ENCODE measurements at places on chromosomes 16 and 17.

- no peak for DNase-seq
- H3K4me1 ChIP-seq: no peaks in the 10 kb centered on the region
- H3K27me3 ChIP-seq: peaks cover 2% of the 10 kb centered on the region
- H3K27ac ChIP-seq: no peak overlapping the region
Observed at GRCh38 chr17:54662978-54663876, 237.4 kb upstream of the TOM1L1 start.

DNA sequence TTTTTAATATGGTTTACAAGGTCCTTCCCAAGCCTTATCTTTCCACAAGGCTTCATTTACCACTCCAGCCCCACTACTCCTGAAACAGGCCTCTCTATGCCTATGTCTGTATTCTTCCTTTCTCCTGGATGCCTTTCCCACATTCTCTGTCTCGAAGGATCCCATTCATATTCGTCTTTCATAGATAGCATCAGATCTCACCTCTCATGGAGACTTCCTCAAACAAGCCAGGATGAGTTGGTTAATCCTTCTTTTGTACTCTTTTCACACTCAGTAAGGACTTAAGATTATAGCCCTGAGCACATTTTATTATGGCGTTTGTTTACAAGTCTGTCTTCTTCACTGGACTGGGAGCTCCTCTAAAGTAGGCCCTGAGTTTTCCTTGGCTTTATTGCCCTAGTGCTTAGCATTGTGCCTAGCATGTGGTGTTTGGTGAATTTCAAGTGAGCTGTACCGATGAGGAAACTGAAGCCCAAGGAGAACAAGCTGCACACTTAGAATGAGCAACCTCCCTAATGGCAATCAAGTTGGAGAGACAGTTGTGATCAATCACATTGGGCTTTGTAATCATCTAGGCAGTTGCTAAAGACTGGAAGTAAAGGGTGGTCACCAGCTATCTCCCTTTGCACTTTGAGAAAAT is 10.0 kb upstream of the TBX4 start:
- no peak overlapping the region for H3K4me3 ChIP-seq
- peaks cover 5% of the 10 kb centered on the region for H3K4me1 ChIP-seq
- H3K27me3 ChIP-seq: peaks cover 27% of the 10 kb centered on the region
- H3K27ac ChIP-seq: no peak overlapping the region

- no peaks in the 10 kb centered on the region for H3K27me3 ChIP-seq
- no peak overlapping the region for H3K4me3 ChIP-seq
- no peaks in the 10 kb centered on the region for H3K36me3 ChIP-seq
- H3K4me1 ChIP-seq: peaks cover 3% of the 10 kb centered on the region
- no peak overlapping the region for H3K27ac ChIP-seq
Observed at GRCh38 chr17:31608659-31609254, 217.3 kb downstream of the RAB11FIP4 start.

- no peak overlapping the region for H3K27ac ChIP-seq
- DNase-seq: no peak
- H3K36me3 ChIP-seq: no peaks in the 10 kb centered on the region
Observed at GRCh38 chr16:77711179-77711578, 11.1 kb upstream of the NUDT7 start.

Data from neural crest cell (in vitro differentiated cells).